Renal cortex interstitium (tissue), 15 donors: ENCODE measurements at places on chromosomes 2 and 18. TPM values are rescaled to one million over a fixed set of nuclear protein-coding genes. Genes with fewer than 3 reads are reported as not detected.

DNA sequence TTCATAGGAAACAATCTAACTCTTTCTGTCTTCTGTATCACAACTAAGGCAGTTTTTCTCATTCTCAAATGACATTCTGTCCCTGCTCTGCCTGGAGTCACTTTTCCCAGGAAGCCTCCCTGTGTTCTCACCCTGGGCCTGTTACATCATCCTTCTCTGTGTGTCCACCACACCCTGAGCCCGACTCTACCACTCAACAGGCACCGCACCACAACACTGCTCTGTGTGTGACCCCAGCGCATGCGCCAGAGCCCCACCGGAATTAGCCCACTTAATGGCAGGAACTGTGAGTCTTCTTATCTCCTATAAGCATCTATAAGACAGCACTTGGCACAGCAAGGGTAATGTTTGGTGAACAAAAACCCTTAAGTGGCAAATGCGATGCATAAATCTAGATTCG is 32.3 kb downstream of the TGFBRAP1 start:
- no peak for DNase-seq

GRCh38 chr2:38960609-38961320 is 71.1 kb downstream of the ARHGEF33 start:
- DNase-seq: no peak

DNA sequence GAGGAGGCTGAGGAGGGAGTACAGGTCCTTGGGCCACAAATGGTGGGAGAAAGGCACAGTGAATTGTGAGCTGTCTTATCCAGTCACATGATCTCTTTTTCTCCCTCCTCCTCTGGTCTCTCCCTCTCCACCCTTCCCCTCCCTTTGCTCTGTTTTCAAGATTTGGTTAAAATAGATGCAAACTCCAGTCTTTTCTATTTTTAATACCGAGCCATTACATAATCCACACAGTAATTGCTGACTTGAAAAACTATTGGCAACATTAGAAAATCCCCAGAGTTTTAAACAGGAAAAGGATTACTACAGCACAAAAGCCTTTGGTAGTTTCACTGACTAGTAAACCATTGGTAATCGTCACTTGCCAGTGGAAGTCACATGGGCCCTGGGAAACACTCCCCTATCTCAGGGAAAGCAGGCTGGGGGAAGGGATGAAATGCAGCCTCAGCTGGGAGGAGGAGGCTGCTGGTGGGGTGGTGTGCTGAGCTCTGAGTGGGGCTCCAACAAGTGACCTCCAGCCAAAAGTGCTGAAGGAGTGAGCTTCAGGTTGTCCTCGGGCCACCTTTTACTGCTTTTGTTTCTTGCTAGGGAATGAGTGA is 57.4 kb upstream of the PCBP1 start:
- no peak for DNase-seq

LGALSL gene
- polyA plus RNA-seq: 28.9 TPM

DNA sequence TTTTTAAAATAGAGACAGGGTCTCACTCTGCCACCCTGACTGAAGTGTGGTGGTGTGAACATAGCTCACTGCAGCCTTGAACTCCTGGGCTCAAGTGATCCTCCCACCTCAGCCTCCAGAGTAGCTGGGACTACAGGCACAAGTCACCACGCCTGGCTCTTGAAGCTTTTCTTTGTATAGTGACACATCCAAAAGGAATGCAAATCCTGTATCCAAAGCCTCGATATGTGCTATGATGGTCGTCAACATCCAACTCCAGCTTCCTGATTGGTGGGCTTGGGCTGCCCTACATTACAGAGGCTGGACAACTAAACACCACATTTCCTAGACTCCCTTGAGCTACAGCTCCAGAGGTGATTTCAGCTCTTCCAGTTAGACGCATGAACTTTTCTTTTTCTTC is 101.7 kb upstream of the PGAP1 start:
- DNase-seq: no peak

- no peak for DNase-seq
Observed at GRCh38 chr2:177733322-177733855, 339.2 kb downstream of the PDE11A start.

DNA sequence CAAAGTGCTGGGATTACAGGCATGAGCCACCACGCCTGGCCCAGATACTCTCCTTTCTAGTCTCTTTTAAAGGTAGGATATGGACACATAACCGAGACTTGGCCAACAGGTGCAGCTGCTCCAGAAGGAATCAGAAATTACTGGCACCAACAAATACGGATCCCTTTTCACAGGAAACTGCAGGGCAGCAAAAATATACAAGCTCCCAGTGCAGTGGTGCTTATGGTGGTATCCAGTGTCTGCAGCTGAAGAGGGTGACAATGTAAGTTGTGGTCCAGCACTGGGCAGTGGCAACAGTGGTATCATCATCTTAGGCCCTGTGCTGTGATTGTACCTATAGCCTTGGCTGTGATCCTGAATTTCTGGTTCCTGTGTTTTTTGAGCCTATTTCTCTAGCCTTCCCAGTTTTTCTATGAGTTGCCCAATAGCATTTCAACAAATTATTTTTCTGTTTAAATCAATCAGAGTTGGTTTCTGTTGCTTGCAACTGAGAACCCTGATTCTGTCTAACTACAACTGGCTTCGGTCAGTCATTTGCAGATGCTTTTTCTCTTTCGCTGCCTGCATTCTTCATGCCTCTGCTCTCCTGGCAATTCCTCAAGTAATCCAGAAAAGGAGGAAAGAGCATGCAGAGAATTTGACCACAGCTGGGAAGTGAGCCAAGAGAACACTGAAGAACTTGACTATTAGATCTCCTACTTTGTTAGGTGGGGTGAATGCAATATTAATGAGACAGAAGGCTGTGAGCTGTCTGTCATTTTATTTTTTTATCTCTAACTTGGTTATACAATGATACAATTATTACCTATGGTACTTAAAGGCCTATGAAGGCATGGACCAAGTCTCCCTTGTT is 30.8 kb upstream of the EML4 start:
- DNase-seq: no peak

REG1B gene
- not detected for polyA plus RNA-seq

DNA sequence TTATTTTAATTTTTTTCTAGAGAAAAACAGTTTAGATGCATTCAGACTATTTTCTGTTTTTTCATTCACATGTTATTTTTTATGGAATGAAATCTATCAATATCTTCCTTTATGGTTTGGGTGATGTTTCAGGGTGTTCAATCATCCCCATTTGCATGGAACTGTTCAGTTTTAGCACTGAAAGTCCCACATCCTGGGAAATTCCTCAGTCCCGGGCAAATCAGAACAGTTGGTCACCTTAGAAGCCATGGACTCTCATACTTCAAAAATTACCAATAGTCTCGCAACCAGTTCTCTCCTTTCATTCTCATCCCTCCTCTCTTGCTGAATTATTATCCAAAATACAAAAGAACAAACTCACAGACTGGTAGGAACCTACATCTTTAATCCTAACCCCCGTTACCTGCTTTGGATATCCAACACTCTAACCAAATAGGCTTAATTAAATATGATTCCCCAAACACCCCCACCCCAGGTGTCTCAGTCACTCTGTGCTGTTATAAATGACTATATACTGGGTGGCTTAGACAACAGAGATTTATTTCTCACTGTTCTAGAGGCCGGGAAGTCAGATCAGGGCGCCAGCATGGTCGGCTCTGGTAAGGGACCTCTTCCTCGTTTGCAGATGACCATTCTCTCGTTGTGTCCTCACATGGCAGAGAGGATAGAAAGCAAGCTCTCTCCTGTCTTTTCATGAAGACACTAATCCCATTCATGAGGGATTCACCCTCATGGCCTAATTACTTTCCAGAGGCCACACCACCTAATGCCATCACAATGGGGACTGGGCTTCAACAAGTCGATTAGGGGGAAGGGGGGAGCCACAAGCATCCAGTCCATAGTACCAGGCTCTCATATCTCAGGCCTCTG is 57.7 kb upstream of the SLC1A4 start:
- DNase-seq: no peak

- no peak for DNase-seq
Observed at GRCh38 chr18:55425698-55426097, 162.3 kb downstream of the TCF4 start.
